NCI-H460 (cell line): ENCODE measurements at places on chromosomes 5 and 9. TPM values are rescaled to one million over a fixed set of nuclear protein-coding genes. Genes with fewer than 3 reads are reported as not detected.

The INSL6 gene
- not detected in 2 replicates for total RNA-seq

The SIT1 gene
- total RNA-seq: not detected in 2 replicates

The C9orf50 gene
- total RNA-seq: 0.20 TPM in 1 of 2 replicates, not detected in the other

The LCN15 gene
- total RNA-seq: not detected in 2 replicates

The PLK2 gene
- 186 and 202 TPM in 2 replicates for total RNA-seq

The PFDN1 gene
- total RNA-seq: 84.3 and 90.4 TPM in 2 replicates

The PCDHB16 gene
- total RNA-seq: 0.32 and 0.69 TPM in 2 replicates

The SH3GLB2 gene
- 26.9 and 28.9 TPM in 2 replicates for total RNA-seq

The EIF4E1B gene
- not detected in 2 replicates for total RNA-seq

The MARVELD2 gene
- 8.8 and 9.3 TPM in 2 replicates for total RNA-seq

The HACD4 gene
- total RNA-seq: not detected in 2 replicates

The SHOC1 gene
- total RNA-seq: not detected in 2 replicates

The ARL14EPL gene
- total RNA-seq: not detected in 2 replicates

The SLC1A3 gene
- 5.0 and 8.5 TPM in 2 replicates for total RNA-seq

The IFNA5 gene
- not detected in 2 replicates for total RNA-seq

The EGFL7 gene
- total RNA-seq: 51.7 and 77.2 TPM in 2 replicates

The PCSK1 gene
- 2.0 and 3.2 TPM in 2 replicates for total RNA-seq

The CDC20B gene
- total RNA-seq: not detected in 2 replicates

The TMEM171 gene
- 0.64 TPM in 1 of 2 replicates, not detected in the other for total RNA-seq

The PLAC8L1 gene
- total RNA-seq: not detected in 2 replicates

The GABRA6 gene
- not detected in 2 replicates for total RNA-seq

The HTR4 gene
- total RNA-seq: not detected in 2 replicates

The TBCA gene
- total RNA-seq: 357 and 392 TPM in 2 replicates

The MEGF10 gene
- total RNA-seq: 0.02 TPM in 1 of 2 replicates, not detected in the other

The PCDHA1 gene
- total RNA-seq: 0.07 and 0.12 TPM in 2 replicates

The SPATA31C2 gene
- not detected in 2 replicates for total RNA-seq

The F2RL2 gene
- total RNA-seq: 37.5 and 41.5 TPM in 2 replicates

The ACSL6 gene
- 0.03 and 0.05 TPM in 2 replicates for total RNA-seq

The ARSK gene
- 10.0 and 12.4 TPM in 2 replicates for total RNA-seq

The PTPRD gene
- total RNA-seq: 45.3 and 50.4 TPM in 2 replicates

The SPAG8 gene
- total RNA-seq: 0.14 and 0.47 TPM in 2 replicates

The NR5A1 gene
- total RNA-seq: not detected in 2 replicates

The TAF11L14 gene
- total RNA-seq: not detected in 2 replicates

The NDUFS6 gene
- total RNA-seq: 57.2 and 70.7 TPM in 2 replicates

The TRAF2 gene
- 12.1 and 17.9 TPM in 2 replicates for total RNA-seq

The NEURL1B gene
- total RNA-seq: 2.3 and 2.4 TPM in 2 replicates

The GLDC gene
- total RNA-seq: 4.4 and 5.5 TPM in 2 replicates

The MVB12B gene
- 5.0 and 5.5 TPM in 2 replicates for total RNA-seq

The MAML1 gene
- total RNA-seq: 13.0 and 13.1 TPM in 2 replicates

The FRRS1L gene
- total RNA-seq: not detected in 2 replicates

The ANKRD34B gene
- not detected in 2 replicates for total RNA-seq

The VLDLR gene
- 14.5 and 21.5 TPM in 2 replicates for total RNA-seq

The GPR151 gene
- not detected in 2 replicates for total RNA-seq

The PCDHGA2 gene
- 0.12 TPM in 2 replicates for total RNA-seq

The SDHA gene
- 89.9 and 95.3 TPM in 2 replicates for total RNA-seq

The PKD2L2 gene
- not detected in 2 replicates for total RNA-seq

The OMD gene
- not detected in 2 replicates for total RNA-seq

The CDH9 gene
- total RNA-seq: not detected in 2 replicates

The TLR4 gene
- total RNA-seq: 0.22 and 0.29 TPM in 2 replicates

The PRDM9 gene
- not detected in 2 replicates for total RNA-seq

The ECSCR gene
- not detected in 2 replicates for total RNA-seq

The CD72 gene
- not detected in 2 replicates for total RNA-seq

The PCDHGA12 gene
- 0.20 and 0.42 TPM in 2 replicates for total RNA-seq

The LHX6 gene
- total RNA-seq: 0.10 and 0.98 TPM in 2 replicates

The WNT8A gene
- not detected in 2 replicates for total RNA-seq

The GTF3C4 gene
- 18.3 and 20.0 TPM in 2 replicates for total RNA-seq

The S100Z gene
- not detected in 2 replicates for total RNA-seq

The IQGAP2 gene
- 0.15 and 0.78 TPM in 2 replicates for total RNA-seq
